ENCODE measurements at places on chromosomes 12 and 14.

- no peak for DNase-seq
These were observed 75.0 kb downstream of the DIP2B start for GRCh38 chr12:50579757-50580267.

GRCh38 chr12:8034802-8035201, 2.3 kb downstream of the FOXJ2 start:
- no peak for DNase-seq

GRCh38 chr14:28077021-28077420, 689.6 kb upstream of the FOXG1 start:
- no peak for DNase-seq

DNA sequence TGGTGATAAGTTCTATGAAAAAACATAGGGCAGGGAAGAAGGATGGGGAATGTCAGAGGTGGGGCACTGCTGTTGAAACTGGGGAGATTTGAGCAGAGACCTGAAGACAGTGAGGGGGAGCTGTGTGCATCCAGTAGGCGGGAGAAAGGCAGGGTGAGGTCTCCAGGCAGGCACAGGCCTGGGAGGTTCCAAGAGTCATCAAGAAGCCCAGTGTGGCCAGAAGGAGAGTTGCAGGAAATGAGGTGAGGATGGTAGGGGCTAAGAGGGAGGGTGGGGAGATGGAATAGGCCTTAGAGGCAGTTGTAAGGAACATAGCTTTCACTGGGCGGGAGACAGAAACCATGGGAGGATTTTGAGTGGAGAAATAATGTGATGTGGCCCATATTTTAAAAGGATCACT, 341.8 kb downstream of the GLT1D1 start:
- DNase-seq: no peak

- DNase-seq: peak; percentile 1
These were observed 1.1 kb upstream of the TUBA1A start for GRCh38 chr12:49189731-49190716.

DNA sequence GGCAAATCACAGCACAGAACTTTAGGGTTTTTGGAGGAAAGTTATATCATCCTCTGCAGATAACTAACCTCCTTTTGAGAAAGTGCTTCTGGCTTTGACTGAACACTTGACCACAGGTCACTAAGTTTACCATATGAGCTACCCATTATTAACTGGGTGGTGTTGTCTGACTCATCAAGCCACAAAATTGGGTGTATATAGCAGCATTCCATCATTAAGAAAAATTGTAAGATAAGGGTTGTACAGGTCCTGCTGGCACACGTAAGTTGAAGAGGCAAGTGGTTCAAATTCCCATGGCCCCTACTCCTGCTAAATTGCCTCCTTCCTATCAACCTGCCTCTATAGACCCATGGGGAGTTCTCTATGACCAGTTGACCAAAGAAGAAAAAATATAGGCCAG, 39.5 kb downstream of the L2HGDH start:
- DNase-seq: no peak

- no peak for DNase-seq
These were observed 23.7 kb upstream of the SLC2A3 start for GRCh38 chr12:7959701-7960121.

DNA sequence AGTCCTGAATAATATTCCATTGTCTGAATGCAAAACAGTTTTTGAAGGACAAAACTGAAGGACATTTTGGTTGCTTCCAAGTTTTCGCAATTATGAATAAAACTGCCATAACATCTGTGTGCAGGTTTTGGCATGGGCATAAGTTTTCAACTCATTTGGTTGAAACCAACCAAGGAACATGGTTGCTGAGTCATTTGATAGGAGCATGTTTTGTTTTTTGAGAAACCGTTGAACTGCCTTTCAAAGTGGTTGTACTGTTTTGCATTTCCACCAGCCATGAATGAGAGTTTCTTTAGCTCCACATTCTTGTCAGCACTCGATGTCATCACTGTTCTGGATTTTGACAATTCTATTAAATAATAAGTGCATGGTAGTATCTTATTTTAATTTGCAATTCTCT, 23.0 kb upstream of the GSG1 start:
- DNase-seq: no peak

GRCh38 chr14:97846156-97846555, 1049.0 kb downstream of the VRK1 start:
- DNase-seq: no peak

DNA sequence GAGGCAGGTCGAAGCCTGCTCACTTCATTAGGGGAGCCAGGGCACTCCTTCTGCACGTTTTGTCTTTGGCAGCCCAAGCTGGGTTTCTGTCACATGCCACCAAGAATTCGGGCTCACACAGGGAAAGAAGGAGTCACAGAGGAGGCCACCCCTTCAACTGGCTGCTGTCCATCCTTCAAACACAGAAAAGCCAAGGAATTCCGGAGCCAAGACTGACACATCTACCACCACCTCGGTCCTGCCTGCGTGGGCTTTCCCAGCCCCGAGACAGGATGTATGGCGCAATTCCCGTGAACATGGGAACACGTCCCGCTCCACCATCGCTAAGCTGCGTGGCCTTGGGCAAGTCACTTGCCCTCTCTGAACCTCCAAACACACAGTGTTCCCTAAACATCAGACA, 70.4 kb downstream of the NCOR2 start:
- no peak for DNase-seq
